ENCODE measurements at places on chromosomes 7 and 10. TPM values are rescaled to one million over a fixed set of nuclear protein-coding genes. Genes with fewer than 3 reads are reported as not detected.
A peak's percentile ranks its signal among the peaks of the same experiment; 100 is the strongest.

The POU6F2 gene
- total RNA-seq: not detected

GRCh38 chr7:1639071-1639470, 31.0 kb upstream of the ELFN1 start:
- no peak for DNase-seq

- DNase-seq: no peak
These were observed 279.9 kb upstream of the PPP2R2D start for GRCh38 chr10:131620904-131621303.

The DRGX gene
- total RNA-seq: not detected

The ZNF680 gene
- total RNA-seq: 29.1 TPM

- DNase-seq: no peak
These were observed 162.7 kb downstream of the AVL9 start for GRCh38 chr7:32658034-32658433.

The VAX1 gene
- total RNA-seq: not detected

DNA sequence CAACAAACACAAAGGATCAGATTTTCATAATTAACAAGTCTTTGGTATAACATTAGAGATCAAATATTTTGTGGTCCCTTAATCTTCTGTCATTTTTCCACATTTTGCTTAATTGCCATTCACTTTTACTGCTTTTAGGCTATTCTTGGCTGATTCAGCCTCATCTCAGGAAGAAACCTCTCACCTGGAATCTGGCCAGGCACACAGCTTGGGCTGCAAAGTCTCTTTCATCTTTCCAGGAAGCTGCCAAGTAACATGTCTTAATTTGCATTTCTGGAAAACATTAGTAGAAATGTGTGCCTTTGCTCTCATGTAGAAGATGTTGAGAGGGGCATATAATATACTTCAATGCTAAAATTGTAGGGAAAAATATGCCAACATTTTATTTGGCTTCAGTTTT, 174.2 kb upstream of the STEAP4 start:
- peak; percentile 81 for DNase-seq

The CNPY1 gene
- total RNA-seq: not detected

The ASIC3 gene
- 0.51 TPM for total RNA-seq

The UBE2D1 gene
- 22.7 TPM for total RNA-seq

DNA sequence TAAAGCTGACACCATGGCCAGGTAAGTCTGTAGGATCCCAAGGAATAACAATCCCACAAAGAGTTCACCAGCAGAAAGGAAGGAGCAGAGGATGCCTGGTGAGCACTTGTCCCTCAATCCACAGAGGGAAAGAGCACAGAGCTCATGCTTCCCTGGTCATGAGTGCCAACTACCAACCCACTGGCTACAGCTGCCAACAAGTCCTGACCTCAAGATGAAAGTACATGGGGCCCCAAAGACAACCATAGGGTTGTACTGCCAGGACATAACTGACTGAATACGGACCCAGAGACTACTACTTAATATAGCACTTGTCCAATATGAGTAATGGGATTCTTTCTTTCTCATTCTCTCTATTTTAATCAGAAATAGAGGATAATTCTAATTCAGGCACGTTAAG, 83.3 kb downstream of the JCAD start:
- DNase-seq: no peak

DNA sequence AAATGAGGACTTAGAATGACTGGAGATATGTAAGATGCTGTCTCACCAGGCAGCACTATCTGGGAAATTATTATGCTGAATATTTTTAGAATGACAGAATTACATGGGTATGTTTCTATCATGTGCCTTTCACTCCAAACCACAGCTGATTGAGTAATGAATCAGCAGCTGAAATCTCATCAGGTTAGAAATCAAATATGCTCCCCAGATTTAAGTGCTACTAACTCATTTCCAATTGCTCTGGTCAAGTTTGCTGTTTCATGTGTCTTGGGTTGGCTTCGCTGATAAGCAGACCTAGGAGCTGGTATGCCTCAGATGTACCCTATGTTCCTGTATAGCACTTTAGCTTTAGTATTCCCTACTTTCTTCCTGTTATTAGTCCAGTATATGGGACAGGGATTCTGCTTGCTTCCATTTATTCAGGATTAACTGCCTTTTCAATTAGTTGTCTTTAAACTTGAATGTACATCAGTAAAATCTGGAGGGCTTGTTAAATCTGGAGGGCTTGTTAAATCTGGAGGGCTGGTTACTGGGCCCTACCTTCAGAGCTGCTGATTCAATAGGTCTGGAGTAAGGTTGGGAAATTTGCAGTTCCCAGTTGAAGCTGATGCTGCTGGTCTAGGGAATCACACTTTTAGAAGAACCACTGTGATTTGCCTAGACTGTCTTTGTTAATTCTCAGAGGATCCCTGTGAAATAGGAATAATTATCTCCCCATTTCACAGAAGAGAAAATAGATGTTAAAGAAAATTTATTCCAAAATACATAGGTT, 172.9 kb downstream of the DKK1 start:
- no peak for DNase-seq

GRCh38 chr7:118175740-118176139, 8.2 kb upstream of the LSM8 start:
- DNase-seq: no peak

DNA sequence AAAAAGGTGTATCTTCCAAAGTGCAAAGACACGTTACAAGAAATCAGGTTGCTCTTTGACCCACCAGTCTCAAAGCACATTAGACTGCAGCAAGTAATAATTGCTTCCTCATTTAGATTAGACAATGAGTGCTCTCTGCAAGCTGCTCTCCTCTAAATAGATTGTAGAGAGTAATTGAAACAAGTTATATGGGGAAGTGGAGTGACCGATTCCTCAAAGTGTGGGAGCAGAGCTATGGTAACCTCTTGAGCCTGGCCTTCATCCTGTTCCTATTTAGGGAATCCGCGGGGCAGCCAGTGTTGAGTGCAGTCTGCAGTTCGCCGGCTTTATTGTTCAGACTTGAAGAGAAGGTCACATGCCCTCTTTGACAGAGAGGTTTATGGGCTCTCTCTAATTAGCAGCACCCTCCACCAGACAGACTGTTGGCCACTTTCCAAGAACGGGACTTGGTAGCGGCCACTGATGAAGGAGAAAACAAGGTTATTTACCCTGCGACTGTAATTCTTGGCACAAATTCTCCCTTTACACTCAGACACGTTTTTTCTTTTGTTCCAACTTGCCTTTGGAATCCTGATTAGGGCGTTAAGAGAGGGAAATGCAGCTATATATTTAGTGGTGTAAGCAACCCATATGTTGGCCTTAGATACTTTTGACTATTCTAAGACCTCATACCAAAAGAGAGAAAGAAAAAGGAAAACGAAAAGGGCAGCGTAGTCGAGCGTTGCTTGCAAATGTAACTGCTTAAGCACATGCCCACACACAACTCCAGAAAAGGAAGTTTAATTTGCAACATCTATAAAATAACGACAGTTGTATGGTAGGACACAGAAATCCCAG, 107.5 kb downstream of the REEP3 start:
- peak; percentile 86 for DNase-seq

- no peak for DNase-seq
These were observed 97.8 kb upstream of the PPIF start for GRCh38 chr10:79249186-79250121.

The SYT15B gene
- total RNA-seq: 1.1 TPM

DNA sequence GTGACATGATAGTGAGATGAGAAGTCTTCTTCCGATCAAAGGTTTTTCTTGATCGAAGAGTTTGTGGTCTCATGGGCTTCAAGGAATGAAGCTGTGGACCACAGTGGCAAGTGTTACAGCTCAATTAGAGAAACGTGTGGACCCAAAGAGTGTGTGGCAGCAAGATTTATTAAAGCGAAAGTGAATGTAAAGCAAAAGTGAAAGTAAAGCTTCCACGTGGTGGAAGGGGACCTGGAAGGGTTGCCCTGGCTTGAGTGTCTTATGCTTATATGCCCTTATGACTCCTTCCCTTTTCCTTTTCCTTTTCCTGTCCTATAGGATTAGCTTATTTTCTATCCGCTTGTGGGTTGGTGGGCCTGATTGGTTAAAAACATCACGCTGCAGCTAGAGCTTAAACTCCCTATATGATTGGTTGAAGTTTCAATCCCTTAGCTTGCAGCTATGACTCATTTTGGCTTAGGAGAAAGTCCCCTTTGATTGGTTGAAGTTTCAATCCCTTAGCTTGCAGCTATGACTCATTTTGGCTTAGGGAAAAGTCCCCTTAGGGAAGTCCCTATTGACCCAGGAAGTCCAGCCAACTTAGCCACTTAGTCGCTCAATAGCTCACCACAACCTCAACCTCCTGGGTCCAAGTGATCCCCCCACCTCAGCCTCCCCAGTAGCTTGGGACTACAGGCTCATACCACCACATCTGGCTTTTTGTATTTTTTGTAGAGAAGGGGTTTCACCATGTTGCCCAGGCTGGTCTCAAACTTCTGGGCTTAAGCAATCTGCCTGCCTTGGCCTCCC, 34.7 kb downstream of the MRPS24 start:
- DNase-seq: peak; percentile 7

DNA sequence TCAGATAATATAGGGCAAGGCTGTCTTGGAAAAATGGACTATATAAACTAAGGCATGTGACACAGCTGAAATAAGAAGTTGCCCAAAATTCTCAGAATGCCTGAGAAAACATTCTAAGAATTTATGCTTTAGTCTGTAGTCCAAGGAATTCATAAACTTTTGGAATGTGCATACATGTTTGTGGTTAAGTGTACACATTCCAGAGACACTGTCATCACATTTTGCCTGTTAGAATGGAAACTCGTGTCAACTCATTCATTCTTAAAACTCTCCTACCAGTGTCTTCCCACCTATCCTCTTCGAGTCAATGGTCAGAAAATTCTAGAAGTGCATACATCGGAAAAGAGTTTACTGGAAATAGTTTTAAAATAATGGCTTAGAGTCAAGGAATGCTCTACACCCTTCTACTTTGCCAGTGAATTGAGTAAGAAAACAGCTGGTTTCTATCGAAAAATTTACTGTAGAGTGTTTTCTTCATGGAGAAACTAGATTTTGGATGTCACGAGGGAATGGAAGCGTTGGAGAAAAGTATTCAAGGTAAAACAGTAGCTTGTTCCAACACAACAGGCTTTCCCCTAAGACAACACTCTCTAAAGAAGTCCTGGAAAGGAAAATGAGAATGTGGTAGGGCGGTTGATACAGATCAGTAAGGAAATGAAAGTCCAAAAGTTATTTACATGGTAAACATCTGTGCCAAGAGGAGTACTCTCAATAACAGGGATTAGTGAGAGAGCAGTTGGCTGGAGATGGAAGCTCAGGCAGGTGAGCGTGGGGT, 1177.6 kb upstream of the C7orf33 start:
- peak; percentile 49 for DNase-seq

The NPC1L1 gene
- not detected for total RNA-seq

The FAM237B gene
- total RNA-seq: not detected

DNA sequence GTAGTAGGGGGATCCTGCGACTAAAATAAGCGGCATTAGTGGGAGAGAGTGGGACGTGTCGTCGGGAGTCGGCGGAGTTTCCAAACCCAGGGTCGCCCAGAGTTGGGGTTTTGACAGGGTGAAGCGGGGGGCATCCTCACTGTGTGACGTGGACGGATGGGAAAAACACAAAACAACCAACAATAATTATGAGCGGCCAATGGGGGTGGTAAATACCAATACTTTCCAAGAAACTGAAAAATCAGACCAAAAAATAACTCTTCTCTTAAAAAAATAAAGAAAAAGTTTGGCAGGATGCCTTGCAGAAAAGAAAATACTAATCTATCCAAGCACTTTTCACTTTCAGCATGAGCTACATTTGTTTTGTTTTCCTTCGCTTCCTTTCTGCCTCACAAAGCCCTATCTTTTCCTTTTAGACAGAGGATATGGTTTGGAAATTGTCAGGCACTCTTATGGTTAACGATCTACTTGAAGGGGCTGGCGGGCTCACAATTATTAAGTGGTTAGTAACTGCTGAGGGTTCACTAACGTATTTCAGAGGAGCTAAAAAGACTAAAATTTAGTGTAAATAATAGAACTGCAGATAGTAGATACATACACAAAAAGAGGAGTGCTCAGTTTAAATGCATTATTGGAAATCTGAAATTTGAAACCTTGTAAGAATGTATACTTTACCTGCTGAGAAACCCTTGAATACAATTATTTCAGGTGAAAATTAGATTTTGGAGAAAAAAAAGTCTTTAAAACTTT, 802 bp upstream of the CDK6 start:
- peak; percentile 74 for DNase-seq
